Cortex of kidney (tissue), 1 donor: ENCODE measurements at places on chromosomes 12 and 14.

DNA sequence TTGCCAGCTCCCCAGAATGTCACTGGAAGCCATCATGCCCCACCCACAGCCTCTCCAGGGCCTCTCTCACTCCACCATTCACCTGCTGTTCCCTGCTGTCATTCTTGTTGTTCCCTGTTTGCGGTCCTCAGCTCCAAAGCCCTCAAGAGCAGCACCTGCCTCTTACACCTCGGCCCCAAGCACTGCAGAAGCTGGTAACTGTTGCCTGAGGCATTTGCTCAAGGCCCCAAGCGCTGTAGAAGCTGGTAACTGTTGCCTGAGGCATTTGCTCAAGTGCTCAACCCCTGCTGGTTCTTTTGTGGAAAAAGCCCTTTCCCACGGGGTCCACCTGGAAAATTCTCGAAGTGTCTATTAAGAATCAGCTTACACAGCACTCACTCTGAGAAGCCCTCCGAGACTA, 78.0 kb downstream of the ARL6IP4 start:
- no peak for DNase-seq

GRCh38 chr12:30970559-30971197, 44.1 kb downstream of the TSPAN11 start:
- DNase-seq: no peak

DNA sequence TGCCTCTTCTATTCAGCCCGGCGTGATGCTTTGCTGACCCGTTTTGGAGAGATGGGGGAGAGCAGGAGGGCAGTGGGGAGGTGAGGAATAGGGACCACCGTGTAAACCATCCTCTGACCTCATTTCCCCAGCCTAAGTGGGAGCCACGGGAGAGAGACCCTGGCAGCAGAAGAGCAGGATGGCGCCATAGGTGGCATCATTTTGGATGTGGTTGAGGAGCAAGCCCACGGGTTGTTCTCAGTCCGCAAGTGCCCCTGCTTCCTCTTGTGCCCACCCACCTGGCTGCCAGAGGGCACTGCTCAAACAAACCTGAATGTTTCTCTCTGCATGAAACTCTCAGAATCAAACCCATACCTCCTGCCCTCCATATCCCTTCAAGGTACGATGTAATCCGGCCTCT, 10.7 kb upstream of the UBC start:
- no peak for DNase-seq

DNA sequence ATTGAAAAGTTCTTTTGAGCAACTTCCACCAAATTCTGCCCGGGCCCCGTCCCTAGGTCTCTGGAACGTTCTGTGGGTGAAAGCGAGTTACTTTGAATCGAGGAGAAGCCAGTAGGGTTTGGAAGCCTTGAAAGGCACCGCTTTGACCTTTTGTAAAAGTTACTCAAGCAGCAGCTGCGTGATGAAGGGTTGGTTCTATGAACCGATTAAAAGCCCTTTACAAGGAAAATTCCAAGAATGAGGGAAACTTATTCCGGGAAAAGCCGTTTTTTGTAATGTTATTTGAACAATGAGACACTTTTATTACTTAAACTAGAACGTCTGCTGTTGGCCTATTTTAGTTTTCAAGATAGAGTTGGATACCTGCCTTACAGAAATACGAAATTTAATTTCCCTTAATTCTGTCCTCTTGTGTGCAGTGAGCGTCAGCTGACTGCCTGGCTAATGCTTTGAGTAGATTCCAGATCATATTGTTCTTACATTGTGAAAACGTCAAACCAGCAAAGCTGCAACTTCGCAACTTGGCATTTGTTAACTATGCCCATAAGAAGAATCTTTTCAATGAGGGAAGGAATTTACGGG, 906 bp downstream of the LARP4 start:
- DNase-seq: no peak

DNA sequence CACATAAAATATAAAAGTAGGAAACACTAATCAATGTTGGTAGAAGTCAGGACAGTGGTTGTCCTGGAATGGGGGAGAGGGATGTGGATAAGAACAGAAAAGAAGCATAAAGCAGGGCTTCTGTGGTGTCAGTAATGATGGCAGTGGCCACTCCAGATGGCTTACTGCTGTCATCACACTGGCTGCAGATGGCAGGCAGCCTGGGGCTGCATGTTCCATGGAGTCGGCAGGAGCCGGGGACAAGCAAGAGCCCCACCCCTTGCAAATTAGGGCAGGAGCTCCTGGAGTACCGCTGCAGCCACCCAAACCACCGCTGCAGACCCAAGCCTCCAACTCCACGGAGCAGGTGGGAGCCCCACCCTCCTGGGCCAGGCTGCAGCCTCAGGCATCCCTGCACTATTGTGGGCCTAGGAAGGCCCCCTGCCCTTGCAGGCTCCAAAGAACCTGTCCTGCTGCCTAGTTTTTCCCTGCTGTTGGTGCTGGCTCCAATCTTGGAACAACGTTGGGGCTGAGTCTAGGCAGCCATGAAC, 28.8 kb upstream of the SLC5A8 start:
- DNase-seq: no peak

- no peak for DNase-seq
Measured at GRCh38 chr12:20507056-20507455, 138.7 kb downstream of the PDE3A start.

DNA sequence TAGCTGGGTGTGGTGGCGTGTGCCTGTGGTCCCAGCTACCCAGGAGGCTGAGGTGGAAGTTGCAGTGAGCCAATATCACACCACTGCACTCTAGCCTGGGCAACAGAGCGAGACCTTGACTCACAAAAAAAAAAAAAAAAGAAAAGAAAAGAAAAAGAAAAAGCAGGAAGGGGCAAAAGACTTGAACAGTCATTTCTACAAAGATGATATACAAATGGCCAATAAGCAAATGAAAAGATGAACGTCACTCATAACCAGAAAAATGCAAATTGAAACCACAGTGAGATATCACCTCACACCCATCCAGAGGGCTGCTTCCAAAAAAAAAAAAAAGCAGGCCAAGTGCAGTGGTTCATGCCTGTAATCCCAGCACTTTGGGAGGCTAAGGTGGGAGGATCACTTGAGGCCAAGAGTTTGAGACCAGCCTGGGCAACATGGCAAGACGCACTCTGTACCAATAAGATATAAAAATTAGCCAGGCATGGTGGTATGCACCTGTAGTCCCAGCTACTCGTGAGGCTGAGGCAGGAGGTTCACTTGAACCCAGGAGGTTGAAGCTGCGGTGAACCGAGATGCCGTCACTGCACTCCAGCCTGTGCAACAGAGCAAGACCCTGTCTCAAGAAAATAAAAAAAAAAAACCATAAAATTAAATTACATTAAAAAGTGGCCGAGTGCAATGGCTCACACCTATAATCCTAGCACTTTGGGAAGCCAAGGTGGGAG, 20.5 kb downstream of the UBC start:
- DNase-seq: no peak

- no peak for DNase-seq
Measured at GRCh38 chr12:89343127-89343526, 9.2 kb downstream of the DUSP6 start.

- no peak for DNase-seq
Measured at GRCh38 chr12:79299447-79300198, 391.1 kb downstream of the PAWR start.

- DNase-seq: no peak
Measured at GRCh38 chr14:26070443-26070842, 527.4 kb downstream of the NOVA1 start.

DNA sequence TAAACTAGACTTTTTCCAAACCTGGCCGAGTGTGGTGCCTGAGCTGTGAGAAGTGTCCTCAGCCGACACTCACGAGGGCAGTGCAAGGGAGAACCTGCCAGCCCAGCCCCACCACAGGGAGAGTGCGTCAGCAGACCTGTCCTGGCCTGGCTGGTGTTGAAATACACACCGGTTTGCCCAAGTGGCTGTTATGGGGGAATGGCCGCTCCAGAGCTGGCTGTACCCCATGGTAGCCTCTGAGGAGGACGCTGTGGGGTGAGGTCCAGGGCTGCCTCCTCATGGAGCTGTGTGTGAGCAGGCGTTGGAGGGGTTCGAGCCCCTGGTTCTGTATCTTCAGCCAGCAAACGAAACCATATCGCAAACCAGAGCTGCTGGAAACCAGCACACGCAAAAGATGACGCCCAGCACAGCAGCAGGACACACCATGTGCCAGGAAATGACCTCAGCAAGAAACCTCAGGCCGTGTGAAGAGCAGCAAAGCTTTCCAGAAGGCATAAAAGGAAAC, 9.4 kb downstream of the ANKRD9 start:
- no peak for DNase-seq

DNA sequence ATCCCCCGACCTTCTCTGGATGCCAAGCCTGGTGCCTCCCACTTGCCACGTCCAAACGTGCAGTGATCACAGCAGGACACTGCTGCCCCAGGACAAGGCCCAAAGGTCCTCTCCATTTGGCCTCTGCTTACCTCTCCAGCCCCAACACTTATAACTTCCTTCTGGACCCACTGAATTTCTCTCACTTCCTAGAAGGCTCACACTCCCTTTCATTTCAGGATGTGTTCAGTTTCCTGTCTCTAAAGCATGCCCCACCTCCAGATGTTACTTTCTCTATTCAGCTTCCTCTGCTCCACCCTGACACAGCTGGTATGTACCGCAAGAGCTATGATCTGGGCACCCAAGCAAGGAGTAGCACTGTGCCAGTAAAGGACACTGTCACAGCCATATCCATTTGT, 33.0 kb downstream of the CDKL1 start:
- no peak for DNase-seq

DNA sequence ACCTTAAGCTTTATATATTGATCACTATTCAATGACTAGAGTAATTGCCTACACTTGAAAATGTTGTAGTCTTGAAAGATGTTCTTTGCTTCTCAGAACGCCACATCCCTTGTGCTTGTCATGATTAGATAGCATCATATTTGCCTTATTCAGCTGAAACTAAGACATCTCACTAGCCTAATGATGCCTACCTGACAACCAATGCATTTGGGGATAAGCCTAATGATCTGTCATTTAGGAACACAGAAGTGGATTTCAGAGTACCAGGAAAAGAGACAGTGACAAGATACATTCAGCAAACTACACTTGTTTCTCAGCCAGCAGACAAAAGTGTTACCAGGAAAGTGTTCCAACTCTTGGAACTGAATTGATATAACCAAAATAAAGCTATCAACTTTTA, 83.7 kb downstream of the ARMH4 start:
- no peak for DNase-seq

GRCh38 chr12:117280019-117280680, 81.3 kb downstream of the NOS1 start:
- DNase-seq: no peak

- DNase-seq: no peak
Measured at GRCh38 chr12:42213954-42214426, 24.1 kb downstream of the YAF2 start.

GRCh38 chr14:51512316-51512715, 139.4 kb upstream of the FRMD6 start:
- no peak for DNase-seq

GRCh38 chr12:12358528-12358927, 1.6 kb downstream of the BORCS5 start:
- no peak for DNase-seq

- no peak for DNase-seq
Measured at GRCh38 chr14:99441157-99441870, 39.3 kb downstream of the SETD3 start.

- no peak for DNase-seq
Measured at GRCh38 chr14:106790189-106791036, 1264.0 kb downstream of the TMEM121 start.

GRCh38 chr12:75190846-75191245, 18.8 kb downstream of the KCNC2 start:
- no peak for DNase-seq

DNA sequence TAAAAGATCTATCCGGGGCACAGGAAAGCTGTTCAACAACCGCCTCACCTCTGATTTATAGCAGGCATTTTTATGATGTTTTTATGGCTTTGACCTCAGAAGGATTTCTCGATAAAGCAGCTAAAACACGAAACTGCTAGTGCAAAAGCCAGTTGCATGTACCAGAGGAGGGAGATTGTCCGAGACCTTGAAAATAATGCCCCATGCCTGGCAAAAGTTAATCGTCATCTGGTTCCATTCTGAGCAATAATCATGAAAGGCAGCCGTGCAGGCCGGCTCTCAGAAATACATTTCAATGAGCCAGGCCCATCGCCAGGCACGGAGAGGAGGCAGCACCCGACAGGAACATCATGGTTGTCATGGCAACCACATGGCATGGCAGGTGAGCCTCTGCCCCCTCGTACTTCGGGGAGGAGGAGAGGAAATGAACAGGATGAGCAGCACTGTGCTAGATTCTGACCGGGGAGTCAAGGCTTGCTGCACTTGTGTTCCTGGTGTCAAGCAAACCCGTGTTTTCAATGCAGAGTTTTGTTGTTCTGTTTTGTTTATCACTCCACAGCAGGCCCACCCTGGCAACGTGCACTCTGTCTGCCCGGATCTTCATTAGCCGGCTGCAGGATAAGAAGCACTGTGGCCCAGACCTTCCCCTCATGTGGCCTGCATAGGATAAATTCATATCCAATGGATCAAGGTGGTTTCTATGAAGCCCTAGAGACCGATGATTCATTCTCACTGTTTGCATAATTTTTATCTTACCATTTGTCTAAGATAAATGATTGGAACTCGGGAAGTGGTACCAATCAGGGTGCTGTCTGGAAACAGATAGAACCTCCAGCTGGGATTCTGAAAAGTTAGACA, 160.2 kb downstream of the RIMBP2 start:
- DNase-seq: no peak

DNA sequence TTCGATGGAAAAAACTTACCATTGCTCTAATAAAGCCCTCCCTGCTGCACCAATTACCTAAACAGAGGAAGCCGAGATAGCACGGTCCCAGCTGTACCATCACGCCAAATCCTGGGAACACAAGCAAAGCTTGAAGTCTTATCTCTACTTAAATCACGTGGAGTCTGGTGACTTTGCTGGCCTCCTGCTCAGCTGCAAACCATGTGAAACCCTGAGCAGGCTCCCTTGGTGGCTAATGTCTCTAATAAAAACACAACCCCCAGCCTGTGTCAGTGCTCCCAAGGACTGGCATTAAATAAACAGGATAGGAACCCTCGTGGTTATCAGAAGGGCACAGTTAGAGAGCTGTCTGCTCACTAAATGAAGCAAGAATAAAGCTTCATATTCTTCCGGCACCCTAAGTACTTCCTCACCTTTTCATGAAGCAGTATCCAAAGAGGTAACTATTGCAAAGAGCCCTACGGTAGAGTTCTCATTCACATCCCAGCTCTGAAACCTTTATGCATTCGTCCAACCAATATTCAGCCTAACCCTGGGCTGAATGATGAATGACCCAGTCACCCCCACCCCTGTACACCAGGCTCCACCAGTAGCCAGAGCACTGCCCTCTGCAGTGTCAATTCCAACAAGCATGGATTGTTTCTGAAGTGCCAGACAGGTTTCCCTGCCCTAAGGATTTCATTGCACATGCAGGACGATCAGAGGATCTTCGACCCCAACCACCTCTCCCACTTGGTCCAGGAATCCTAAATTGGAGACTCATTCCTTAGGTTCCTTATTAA, 452.7 kb upstream of the TMPO start:
- no peak for DNase-seq

DNA sequence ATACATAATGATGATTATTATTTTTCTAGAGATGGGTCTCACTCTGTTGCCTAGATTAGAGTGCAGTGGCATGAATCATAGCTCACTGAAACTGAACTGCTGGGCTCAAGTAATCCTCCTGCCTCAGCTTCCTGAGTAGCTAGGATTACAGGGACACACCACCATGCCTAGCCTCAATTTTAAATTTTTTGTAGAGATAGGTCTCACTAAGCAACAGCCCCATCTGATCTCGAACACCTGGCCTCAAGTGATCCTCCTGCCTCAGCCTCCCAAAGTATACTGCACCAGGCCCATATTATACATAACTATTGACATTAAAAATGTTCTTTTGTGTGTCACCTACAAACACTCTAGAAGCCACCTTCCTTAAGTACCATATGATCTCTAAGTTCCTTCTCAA, 3.4 kb downstream of the TXNRD1 start:
- no peak for DNase-seq
